ENCODE measurements at places on chromosomes 16 and 17.
A peak's percentile ranks its signal among the peaks of the same experiment; 100 is the strongest.

DNA sequence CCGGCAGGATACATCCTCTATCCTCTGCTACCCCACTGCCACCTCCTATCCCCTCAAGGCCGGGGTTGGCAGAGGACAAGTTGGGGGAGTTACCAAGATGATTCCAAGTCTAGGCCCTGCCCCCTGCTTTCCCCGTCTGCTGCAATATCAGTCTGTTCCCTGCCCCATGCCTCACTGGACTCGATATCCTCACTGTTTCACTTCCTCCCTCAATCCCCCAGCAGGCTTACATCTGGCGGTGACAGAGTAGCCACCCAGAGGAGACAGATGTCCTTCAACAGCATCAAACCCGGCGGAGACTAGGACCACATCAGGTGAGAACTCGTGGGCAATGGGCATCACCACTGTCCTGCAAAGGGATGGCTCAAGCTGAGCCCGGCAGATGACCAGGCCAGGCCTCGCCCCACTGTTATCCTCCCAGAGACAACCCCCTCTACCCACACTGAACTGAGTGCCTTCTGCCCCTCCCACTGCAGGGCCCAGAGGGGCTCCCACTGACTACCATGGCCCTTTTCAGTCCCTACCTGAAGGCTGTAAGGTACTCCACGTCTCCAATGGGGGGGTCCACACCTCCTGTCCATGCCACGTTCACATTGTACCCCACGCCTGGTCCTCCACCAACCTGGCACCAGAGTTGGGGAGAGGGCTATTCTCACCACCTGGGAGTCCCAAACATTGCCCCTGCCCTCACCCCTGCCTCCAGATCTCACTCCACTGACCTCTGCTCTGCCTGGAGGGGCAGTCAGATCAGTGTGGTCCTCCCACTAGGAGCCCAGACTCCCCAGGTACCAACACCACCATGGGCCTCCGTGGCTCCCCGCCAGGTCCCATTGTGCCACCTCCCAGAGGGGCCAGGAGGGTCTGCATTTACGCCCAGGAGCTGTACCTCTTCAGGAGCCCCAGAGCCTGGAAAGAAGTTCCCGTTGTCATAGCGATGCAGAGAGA lies 9.6 kb downstream of the G6PC3 start:
- no peak for DNase-seq

GRCh38 chr17:68326681-68327080 lies 35.4 kb downstream of the ARSG start:
- DNase-seq: no peak

DNA sequence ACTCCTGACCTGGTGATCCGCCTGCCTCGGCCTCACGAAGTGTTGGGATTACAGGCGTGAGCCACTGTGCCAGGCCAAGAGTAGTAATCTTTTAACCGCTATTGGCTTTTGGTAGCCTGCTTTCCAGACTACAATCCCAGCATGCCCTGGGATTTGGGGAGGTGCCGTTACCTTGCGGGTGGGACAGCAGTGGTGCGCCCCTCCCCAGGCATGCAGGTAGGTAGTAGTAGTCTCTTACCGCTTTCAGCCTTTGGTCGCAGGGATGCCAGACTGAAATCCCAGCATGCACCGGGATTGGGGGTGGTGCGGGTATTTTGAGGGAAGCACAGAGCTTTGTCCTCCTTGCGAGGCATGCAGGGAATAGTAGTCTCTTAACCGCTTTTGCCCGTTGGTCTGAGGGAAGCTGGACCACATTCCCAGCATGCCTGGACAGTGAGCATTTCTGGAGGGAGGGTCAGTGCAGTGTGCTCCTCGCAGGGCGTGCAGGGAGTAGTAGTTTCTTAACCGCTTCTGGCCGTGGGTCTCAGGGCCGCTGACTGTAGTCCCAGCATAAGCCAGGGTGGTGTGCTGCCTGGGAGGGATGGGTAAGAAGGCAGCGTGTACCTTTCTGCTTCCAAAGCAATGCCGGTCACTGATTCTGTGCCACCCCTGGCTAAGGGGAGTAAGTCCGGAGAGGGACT lies 1686.8 kb downstream of the TP53TG3F start:
- no peak for DNase-seq

GRCh38 chr16:86298758-86299134 lies 211.6 kb upstream of the FOXF1 start:
- DNase-seq: no peak

DNA sequence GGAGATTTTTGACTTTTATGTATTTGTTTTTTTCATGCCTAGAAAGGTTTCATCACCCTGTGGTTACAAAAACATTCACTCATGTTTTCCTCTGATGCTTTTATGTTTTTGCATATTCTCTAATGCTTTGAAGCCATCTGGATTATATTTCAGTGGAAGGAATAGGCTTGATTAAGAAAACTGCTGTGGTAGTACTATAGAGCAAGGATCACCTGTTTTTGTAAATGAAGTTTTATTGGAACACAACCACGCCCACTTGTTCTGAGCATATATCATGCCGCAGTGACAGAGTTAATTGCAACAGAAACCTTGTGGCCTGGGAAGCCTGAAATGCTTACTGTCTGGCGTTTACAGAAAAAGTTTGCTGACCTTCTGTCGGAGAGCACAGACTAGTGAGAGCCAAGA lies 11.5 kb downstream of the COX10 start:
- DNase-seq: no peak

DNA sequence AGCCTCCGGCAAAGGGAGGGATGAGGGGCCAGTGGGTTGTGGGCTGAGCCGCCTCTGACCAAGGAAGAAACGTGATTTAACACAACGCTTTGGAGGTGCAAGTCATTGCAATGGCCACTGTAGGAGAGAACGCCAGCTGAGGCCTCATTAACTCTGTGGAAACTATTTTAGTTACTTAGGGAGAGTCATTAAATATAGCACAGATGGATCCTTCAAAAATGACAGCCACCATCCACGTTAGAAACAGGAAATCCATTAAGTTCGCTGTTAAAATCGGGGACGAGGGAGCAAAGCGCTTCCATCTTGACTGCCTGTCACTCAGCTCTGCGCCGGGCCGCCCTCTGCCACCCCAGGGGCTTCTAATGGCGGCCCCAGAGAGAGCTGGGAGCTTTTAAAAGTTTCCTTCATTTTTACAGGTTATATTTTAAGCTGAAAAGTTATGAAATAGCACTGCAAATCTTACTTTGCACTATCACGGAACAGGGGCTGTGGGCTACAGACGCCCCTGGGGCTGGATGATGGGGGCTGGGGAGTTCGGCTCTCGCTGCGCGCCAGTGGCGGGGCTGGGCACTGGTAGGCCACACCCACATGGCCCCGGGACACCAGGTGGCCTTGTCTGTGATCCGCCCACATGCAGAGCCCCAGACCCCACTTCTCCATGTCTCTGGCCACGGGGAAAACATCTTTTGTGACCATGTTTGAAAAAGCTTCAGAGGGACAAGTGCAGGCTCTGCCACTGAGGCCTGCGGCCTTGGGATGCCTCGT lies 54.6 kb downstream of the LMF1 start:
- DNase-seq: no peak

- DNase-seq: peak; percentile 19
These were observed 6.4 kb upstream of the FOXJ1 start for GRCh38 chr17:76147211-76148014.

DNA sequence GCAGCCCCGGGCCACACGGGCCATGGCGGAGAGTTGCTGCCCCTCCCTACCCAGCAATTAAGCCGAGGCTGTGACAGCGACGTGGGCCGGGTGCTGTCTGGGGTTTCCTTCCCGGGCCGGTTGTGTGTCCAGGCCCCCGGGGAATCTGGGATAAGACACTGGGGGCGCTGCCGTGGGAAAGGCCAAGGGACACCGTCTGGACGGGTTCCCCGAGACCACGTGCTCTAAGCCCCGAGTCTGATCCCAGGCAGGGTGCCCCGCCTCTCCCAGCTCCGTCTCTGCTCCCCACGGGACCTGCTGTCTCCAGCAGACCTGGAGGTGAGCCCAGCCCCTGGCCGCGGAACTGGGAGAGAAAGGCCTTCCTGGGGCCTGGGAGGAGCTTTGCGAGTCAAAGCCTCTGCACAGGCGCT lies 92.2 kb downstream of the IRX3 start:
- DNase-seq: no peak

DNA sequence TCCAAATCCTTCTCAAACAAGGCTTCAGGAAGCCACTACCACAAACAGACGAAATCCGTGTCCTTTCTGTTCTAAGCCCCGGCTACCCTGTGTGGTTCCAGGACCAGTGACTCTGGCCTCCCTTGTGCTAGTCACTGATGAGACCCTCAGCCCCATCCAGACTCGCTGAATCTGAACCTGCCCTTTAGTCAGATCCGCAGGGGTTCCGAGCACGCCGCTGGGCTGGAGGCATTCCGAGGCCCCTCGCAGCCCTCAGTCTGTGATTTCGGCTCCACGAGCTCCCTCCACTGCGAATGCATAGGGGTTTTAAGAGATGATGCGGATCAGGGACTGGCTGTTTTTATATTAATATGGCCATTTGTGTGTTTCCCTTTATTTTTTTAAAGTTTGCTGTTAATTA lies 292.7 kb downstream of the IRF8 start:
- DNase-seq: no peak

DNA sequence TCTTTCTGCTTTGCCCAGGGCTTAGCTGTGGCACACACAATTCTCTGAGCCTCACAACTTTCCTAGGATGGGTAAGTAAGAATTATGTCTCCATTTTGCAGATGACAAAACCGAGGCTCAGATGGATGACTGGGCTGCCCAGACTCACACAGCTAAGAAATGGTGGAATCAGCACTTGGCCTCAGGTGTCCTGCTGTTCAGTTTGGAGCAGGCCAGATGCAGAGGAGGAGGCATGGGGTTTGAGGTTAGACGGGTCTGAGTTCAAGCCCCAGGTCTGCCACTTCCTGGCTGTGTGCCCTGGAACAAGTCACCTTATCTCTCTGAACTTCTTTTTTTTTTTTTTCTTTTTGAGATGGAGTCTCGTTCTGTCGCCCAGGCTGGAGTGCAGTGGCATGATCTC lies 1.7 kb upstream of the MEOX1 start:
- no peak for DNase-seq

GRCh38 chr16:27291106-27291505 lies 22.5 kb upstream of the NSMCE1 start:
- no peak for DNase-seq

GRCh38 chr16:14475370-14476139 lies 154.5 kb downstream of the PARN start:
- peak; percentile 53 for DNase-seq

- DNase-seq: no peak
These were observed 20.7 kb downstream of the BANP start for GRCh38 chr16:87971933-87972332.

DNA sequence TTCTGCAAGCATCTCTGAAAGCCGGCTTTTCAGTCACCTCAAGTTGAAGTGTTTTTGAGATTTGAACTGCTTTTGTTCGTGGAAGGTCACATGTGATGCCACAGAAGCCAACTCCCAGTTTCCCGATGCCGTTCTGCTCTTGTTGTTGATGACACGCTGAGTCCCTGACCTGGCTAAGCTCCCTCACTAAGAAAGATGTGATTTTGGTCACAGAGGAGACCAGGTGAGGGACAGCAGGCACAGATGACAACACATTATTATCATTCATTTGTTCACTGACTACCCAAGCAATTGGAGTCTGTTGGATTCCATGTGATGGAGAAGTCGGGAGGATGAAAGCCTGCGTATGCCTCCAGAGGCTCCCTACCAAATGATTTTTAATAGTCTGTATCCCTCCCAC lies 822.4 kb upstream of the RBFOX1 start:
- DNase-seq: no peak

GRCh38 chr17:46782250-46782953 lies 36.1 kb downstream of the WNT3 start:
- peak; percentile 6 for DNase-seq

- no peak for DNase-seq
These were observed 67.9 kb downstream of the FTO start for GRCh38 chr16:53771655-53772497.

DNA sequence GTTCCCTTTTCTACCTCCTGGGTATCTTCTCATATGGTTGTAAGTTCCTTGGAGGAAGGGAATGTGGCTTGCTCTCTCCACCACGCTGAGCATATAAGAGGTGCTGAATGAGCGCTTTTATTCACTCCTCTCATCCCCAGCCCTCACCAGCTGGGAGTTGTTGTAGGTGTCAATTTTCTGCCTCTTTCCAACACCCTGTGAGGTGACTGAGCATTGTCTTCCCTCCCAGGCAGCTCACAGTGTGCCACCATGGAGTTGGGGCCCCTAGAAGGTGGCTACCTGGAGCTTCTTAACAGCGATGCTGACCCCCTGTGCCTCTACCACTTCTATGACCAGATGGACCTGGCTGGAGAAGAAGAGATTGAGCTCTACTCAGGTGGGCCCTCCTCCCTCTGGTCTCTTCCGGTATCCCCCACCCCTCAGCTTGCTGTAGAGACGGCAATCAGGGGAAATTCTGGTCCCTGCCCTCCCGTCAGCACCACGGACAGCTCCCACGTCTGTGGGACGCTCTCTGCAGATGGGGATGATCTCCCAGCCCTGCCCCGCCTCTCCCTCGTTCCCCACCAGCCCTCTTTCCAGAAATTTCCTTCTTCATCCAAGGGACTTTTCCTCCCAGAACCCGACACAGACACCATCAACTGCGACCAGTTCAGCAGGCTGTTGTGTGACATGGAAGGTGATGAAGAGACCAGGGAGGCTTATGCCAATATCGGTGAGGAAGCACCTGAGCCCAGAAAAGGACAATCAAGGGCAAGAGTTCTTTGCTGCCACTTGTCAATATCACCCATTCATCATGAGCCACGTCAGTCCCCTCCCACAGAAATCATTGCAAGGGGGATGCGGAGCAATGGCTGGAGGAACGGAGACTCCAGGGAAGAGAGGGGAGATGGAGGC lies 18.3 kb downstream of the CIITA start:
- DNase-seq: no peak

DNA sequence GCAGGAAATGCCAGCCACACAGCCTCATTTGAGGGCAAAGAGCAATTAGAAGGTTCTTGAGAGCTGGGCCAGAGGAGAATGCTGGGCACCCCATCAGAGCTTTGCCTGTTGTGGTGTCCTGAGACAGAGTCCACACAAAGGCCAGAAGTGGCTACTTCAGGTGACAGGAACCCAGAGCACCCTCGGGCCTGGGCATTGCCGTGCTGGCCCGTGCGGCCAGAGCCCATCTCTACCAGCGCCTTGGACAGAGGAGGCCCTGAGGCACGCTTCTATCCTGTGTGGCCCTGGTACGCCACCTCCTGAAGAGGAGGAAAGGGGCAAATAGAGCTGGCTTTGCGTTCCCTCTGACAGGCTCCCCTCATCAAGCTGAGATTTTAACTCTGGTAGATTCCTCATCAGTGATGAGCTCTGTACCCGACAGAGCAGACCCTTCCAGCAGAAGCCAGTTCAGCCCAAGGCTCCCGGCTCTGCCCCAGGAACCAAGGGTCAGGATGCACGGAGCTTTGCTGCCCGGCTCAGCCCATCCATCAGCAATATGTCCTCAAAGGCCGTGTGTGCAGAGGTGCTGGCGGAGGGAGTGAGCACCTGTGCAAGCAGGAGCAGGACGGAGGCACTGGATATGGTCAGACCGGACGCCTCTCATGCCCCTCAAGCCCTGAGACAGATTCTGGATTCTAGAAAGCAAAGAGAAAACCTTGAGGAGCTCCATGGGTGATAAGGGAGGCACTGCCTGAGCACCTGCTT lies 3.4 kb upstream of the RASD1 start:
- no peak for DNase-seq

DNA sequence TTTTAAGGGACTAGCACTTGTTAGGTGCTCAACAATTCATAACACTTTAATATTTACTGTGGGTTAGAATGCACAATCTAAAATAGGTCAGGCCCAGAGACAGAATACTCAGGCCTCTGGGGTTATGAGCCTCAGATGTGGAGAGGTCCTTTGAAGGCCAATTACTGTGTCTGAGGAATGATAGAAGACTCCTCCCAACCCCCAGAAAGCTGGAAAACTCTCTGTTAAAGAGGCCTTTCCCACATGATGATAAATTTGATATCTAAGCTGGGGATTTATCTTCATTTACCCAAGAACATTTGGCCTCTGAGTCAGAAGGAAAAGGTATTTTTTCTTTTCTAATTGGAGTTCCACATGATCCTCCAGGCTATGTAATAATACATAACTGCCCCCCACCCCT lies 41.1 kb upstream of the MMD start:
- no peak for DNase-seq
